Skeletal muscle cell (primary cell): ENCODE measurements at places on chromosomes 7 and 10.

DNA sequence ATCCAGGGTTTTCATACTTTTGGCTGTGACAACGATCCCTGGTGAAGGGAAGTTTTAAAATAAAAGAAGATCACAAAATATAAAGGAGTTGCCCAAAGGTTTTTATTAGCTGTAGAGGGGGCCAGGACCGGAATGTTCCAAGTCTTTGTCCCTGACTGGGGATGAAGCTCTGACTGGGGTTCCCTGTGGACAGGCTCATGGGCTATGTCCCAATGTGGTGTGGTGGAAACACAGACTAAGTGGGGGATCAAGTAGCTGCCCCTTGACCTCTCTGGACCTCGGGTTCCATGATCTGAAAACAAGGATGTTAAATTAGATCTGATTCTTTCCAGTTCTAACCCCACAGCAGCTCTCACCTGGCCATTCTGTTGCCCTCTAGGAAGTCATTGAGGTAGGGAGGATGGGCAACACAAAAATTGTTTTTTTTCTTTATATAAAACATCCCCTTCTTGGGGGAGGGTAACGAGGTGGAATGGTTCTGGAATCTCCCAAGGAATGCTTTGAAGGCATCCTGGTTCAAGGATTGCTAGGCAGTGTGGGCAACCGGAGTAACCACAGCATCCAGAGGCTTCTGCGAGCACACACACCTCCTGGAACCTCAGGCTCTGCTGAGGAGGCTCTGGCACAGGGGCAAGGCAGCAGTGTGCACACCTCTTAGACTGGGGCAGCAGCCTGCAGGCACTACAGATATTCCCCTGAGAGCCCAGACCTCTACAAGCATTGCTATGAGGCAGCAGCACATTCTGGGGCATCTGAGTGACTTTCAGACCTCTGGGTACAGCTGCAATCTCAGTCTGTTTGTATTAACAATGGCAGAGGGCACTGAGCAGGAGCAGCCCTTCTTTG, 21.4 kb upstream of the CRYGN start:
- DNase-seq = no peak

DNA sequence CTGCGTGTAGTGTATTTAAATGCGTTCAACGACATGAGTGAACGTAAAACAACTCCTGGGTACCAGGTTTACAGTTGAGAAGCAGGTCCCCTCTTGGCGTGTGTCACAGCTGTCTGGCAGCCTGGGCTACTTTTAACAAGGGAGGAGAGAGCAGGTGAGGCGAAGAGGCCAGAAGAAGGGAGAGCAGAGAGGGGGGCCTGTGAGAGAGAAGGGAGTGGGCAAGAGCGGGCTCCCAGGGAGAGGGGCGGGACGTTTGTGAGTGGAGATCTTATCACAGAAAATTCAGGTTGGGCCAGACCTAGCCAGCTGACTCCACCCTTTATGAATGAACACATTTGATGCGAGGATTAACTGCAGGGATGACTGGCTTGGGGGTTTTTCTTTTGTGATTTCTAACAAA, 154.0 kb downstream of the CAMK1D start:
- DNase-seq = no peak

DNA sequence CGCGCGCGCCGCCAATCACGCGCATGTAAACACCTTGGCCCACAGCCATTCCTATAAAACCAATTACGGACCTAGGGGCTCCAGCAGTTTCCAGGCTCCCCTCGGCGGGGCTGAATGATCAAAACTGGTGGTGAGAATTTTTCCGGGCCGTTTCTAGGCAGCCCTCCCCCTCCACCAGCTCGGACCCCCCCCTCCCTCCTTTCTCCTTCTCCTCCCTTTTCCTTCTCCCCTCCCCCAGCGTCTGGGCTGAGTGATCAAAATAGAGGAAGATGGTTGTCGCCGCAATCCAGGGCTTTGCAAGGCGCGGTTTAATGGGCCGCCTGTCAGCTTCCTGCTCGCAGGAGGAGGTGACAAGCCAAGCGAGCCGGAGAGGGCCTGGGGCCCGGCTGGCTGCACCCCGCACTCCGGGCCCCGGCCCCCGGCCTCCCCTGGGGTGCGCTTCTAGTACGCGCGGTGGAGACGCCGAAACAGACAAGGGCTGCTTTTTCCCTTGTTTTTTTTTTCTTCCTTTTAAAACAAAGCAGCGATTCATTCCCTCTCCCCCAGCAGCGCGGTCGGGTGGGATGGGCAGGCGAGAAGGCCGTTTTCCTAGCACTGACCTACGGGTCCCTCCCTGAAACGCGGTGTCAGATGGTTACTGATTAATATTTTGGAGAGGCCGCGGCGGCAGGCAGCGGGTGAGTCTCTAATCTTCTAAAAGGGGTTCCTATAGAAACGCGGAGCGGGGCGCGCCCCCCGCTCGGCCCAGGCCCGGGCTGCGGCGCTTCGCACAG, 528 bp upstream of the TNRC18 start:
- peak; percentile 97 for DNase-seq

GRCh38 chr7:37352974-37353948, 95.4 kb downstream of the ELMO1 start:
- no peak for DNase-seq

- DNase-seq = no peak
Observed at GRCh38 chr7:143002898-143003297, 24.0 kb downstream of the OR9A2 start.

DNA sequence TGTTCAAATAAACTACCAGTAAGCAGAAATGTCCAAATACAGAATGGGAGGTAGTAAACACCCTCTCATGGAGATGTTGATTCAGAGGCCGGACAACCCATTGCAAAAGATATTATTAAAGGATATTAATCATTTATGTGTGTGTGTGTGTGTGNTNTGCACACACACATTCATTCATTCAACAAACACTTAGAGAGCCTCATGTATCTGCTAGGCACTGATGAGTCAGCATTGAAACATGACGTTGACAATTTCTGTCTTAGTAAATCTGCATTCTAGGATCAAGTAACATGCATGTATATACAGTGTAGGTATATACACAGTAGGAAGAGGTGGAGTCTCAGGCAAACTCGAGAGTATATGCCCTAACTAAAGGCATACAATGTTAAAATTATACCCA, 187.0 kb downstream of the ZNF365 start:
- no peak for DNase-seq

DNA sequence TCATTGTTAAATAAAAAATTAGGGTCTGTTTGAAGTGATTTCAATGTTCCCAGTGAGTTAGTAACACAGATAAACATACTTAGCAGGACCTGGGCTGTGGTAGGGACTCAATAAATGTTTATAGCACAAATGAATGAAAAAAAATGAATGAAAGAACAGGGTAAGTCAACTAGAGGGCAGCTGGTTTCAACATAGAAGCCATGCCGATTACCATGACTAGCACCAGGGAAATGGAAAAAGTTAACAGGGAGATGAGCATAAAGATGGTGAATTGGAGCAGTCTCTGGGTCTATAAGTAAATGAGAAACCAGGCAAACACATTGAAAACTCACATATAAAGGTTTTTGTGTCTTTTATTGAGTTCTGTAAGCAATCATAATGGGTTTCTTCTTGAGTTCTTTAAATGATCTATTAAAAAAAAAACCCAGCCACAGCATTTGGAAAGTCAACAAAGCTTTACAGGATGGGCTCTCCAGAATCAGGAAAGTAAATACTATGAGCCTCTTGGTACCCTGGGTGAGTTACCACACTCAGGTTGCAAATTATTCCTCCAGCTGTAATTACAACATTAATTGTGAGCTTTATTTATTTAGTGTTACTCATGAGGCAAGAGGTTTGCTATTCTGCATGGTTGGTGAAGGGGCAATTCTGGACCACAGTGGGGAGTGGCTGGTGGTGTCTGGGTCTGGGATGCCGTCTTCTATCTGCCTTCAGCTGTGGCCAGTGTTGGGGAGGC, 46.1 kb upstream of the MTPN start:
- no peak for DNase-seq

GRCh38 chr10:67607472-67607871, 88.5 kb downstream of the CTNNA3 start:
- DNase-seq = no peak

- DNase-seq = no peak
Observed at GRCh38 chr10:24174014-24174413, 34.9 kb upstream of the KIAA1217 start.

GRCh38 chr10:11553773-11554381, 57.6 kb downstream of the USP6NL start:
- no peak for DNase-seq

DNA sequence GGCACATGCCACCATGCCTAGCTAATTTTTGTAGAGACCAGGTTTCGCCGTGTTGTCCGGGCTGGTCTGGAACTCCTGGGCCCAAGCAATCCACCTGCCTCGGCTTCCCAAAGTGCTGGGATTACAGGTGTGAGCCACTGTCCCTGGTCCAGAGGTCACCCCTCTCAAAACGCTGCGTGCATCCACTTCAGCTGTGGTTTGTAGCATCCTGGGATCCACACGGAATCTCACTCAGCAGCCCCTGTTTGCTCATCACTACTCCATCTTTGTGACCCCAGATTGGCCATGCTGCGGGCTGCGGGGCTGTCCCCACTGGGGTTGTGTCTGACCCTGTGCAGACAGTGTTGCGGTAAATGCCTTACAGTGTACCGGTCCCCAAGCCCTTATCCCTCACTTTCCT, 3.5 kb downstream of the INPP5A start:
- no peak for DNase-seq

DNA sequence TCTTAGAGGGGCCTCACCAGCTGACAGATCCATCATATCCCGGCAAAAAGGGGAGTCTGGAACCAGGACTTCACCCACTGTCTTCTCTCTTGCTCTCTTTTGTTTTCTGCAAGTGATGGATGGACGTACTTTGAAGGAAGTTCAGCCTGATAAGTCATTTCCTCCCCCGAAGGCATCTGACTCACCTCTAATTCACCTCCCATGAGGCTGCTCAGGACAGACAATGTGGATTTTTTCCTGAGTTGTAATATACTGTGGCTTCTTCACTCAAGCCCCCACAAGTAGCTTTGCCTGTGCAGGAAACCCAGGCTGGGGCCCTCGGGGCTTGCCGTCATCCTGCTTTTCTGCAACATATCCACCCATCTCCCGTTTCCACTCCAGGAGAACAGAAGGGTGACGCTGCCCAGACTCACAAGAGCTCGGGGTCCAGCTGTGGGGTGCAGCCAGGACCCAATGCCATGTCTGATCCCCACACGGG, 70.4 kb downstream of the ASB13 start:
- DNase-seq = peak; percentile 88

DNA sequence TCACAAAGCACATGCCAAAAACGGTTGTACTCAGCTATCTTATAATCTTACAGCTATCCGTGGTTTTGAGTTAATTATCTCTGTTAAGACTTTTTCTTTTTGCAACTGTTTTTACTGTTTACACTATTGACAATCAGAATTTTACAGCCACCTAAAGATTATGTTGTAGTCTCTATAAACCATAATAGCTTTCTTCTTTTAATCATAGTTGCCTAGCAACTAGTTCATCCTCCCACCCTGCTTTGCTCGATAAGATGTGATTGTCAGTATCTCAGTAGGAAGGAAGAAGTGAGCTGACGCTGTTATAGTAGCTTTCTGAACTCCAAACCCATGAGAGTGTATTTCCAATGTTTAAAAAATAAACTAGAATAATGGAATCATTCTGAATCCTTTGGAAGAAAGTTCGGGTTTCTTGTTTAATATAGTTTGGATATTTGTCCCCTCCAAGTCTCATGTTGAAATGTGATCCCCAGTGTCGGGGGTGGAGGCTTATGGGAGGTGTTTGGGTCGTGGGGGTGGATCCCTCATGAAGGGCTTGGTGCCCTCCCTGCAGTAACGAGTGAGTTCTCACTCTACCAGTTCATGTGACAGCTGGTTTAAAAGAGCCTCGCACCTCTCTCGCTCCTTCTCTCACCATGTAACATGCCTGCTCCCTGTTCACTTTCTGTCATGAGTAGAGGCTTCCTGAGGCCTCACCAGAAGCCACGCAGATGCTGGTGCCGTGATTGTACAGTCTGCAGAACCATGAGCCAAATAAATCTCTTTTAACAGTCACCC, 68.1 kb downstream of the SVOPL start:
- no peak for DNase-seq

- DNase-seq = no peak
Observed at GRCh38 chr7:10888861-10889260, 84.8 kb upstream of the PHF14 start.

DNA sequence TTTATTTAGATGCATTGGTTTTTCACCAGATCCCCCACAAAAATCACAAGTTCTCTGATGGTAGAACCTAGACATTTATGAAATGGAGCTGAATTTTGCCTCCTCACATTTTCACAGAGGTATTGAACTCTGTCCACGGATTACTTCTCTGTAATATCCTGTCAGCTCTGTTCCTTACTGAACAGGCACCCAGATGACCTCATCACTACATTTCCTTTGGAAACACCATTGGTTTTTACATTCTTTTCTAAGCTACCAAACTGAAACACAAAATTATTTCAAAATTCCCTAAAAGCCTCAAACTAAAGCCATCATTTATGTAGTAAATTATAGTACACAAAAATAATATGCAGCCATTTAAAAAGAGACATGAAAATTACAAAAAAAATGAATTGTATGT, 98.3 kb upstream of the KCNIP2 start:
- no peak for DNase-seq

DNA sequence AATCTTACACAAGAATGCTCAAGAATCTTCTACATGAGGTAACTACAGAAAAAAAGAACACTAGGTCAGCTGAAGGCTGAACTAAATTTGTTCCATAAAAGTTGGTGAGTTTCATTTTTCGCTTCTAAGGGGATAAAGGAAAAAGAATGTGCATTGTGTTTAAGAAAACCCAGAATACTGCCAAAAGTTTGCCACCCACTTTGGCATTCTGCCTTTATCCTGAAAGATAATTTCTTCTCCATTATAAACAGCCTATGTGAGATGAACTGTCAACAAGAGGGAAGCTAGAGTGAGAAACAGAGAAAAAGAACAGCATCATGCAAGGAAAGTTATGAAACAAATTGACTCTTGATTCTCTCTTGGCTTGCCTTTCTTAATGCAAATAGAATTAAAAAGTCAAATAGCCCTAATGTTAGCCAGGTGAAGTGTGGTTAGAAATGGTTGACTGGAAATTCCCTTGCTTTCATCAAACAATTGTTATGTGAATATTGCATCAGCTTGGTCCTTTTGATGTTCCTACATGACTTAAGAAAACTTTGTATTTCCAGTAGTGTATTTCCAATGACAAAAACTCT, 25.8 kb downstream of the STEAP1 start:
- DNase-seq = peak; percentile 53

DNA sequence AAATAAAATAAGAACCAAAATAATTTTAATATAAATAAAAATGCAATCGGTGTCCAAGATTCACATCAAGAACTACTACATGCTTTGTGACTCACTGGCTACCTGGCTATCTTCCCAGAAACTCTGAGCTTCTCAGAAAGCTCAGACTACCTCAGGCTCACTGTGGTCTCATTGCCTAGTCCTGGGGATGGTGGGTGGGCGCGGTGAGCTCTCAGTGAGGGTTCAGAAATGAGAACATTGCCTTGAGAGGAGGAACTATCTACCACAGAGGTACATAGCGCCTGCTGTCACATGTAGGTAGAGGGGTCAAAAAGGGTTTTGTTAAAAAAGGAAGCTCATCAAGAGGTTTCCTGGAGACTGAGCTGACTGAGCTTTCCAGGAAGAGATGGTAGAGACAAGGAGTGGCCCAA, 108.0 kb downstream of the WDFY4 start:
- peak; percentile 10 for DNase-seq

GRCh38 chr7:47833211-47833610, 115.1 kb downstream of the PKD1L1 start:
- DNase-seq = no peak
